Subcutaneous preadipocyte (primary cell): ENCODE measurements at places on chromosomes 1 and 21. TPM values are rescaled to one million over a fixed set of nuclear protein-coding genes. Genes with fewer than 3 reads are reported as not detected.

FBLIM1 gene
- total RNA-seq, result 11.0 and 17.0 TPM in 2 replicates

ADAM30 gene
- not detected in 2 replicates for total RNA-seq

OR10T2 gene
- not detected in 2 replicates for total RNA-seq

S100A16 gene
- 537 and 634 TPM in 2 replicates for total RNA-seq

FAM72C gene
- total RNA-seq, result under 0.01 and 1.2 TPM in 2 replicates

TMIGD3 gene
- not detected in 2 replicates for total RNA-seq

OR6K2 gene
- not detected in 2 replicates for total RNA-seq

ORC1 gene
- total RNA-seq, result 8.8 and 17.2 TPM in 2 replicates

DPT gene
- total RNA-seq, result under 0.01 TPM in 1 of 2 replicates, not detected in the other

PRDX1 gene
- 354 and 407 TPM in 2 replicates for total RNA-seq

TMCO4 gene
- total RNA-seq, result 8.1 and 8.6 TPM in 2 replicates

MED8 gene
- 47.8 and 54.0 TPM in 2 replicates for total RNA-seq

CFAP107 gene
- total RNA-seq, result not detected in 2 replicates

FCRL1 gene
- not detected in 2 replicates for total RNA-seq

UTS2 gene
- under 0.01 TPM in 1 of 2 replicates, not detected in the other for total RNA-seq
